Endothelial cell (in vitro differentiated cells): ENCODE measurements at places on chromosomes 7 and 10. TPM values are rescaled to one million over a fixed set of nuclear protein-coding genes. Genes with fewer than 3 reads are reported as not detected.
A peak's percentile ranks its signal among the peaks of the same experiment; 100 is the strongest.

DNA sequence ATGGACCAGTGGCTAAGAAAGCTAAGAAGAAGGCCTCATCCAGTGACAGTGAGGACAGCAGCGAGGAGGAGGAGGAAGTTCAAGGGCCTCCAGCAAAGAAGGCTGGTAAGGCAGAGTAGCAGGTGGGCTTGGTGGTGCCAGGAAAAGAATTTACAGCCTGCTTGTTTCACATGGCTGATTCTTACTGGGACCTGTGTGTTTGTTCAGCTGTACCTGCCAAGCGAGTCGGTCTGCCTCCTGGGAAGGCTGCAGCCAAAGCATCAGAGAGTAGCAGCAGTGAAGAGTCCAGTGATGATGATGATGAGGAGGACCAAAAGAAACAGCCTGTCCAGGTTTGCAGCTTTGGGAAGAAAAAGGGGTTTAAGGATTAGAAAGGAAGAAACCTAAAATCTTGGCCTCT lies 5.0 kb downstream of the NOLC1 start:
- no peak for DNase-seq

GRCh38 chr7:137480824-137481365 lies 137.4 kb upstream of the PTN start:
- DNase-seq, result no peak

- DNase-seq, result no peak
Observed at GRCh38 chr10:44439239-44439957, 54.5 kb upstream of the CXCL12 start.

- no peak for DNase-seq
Observed at GRCh38 chr10:103870516-103870915, 15.1 kb upstream of the SH3PXD2A start.

FAM200A gene
- 6.8 TPM for total RNA-seq

GRCh38 chr10:5945561-5946418 lies 31.6 kb downstream of the IL15RA start:
- peak; percentile 52 for DNase-seq

GRCh38 chr10:120657371-120657770 lies 193.8 kb upstream of the WDR11 start:
- DNase-seq, result no peak

JCAD gene
- total RNA-seq, result 234 TPM

- no peak for DNase-seq
Observed at GRCh38 chr10:98351831-98352402, 63.1 kb downstream of the PYROXD2 start.

C7orf33 gene
- not detected for total RNA-seq

NYAP1 gene
- 2.2 TPM for total RNA-seq

LLCFC1 gene
- not detected for total RNA-seq

- DNase-seq, result no peak
Observed at GRCh38 chr10:111974325-111974724, 209.2 kb downstream of the GPAM start.

- DNase-seq, result no peak
Observed at GRCh38 chr10:110446277-110446676, 51.4 kb upstream of the DUSP5 start.

LRWD1 gene
- 30.3 TPM for total RNA-seq

DNA sequence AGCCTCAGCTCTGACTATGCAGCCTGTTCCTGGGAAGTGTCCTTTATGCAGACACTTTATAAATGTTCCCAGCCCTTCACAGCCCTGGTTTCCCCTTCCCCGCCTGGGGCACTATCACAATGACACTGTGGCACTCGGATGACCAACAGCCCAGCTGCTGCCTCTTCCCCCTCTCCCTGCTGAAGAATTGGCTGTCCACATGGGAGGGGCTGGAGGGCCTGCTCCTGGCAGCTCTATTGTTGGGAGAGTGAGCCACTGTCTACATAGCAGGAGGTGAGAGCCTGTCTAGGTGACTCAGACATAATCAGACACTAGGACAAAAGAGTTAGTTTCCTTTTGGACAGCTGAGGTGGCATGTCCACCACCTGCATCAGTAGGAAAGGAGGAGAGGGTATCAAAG lies 437.5 kb downstream of the PLXNA4 start:
- DNase-seq, result no peak

GRCh38 chr7:84337429-84337828 lies 142.8 kb upstream of the SEMA3A start:
- no peak for DNase-seq

DNAH11 gene
- 0.18 TPM for total RNA-seq

GRCh38 chr7:155963771-155964195 lies 151.5 kb upstream of the SHH start:
- DNase-seq, result no peak

DNA sequence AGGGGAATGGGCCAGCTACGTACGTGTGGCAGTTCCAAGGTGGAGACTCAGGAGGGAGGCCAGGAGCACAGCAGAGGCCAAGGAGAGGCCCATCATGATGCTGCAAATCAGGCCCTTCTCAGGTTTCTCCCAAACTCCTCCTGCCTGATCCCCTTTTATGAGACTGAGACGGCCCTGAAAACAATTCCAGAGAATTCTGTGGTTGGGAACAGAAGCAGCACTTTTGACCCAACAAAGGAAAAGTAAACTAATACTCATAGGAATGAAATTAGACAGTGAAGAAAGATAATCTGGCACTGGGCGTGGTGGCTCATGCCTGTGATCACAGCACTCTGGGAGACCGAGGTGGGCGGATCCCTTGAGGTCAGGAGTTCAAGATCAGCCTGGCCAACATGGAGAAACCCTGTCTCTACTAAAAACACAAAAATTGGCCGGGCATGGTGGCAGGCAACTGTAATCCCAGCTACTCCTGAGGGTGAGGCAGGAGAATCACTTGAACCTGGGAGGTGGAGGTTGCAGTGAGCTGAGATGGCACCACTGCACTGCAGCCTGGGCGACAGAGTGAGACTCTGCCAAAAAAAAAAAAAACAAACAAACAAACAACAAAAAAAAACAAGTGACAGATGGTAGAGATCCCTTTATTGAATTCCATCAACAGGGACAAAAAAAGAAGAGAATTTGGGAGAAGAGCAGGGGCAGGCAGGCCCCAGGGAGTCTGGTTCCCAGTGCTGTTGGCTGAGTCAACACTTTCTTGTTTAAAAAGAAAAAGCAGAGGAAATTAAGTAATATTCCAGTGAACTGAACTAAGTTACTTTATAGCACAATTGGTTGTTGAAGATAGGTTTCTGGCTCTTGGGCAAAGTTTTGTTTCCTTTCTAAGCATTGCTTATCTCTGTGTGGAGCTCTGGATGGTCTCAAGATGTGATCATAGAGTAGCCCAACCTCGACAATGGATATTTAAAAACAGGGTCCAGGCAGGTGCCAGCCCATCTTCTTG lies at the start of gene CCL26:
Gene CCL26, minus strand, starts transcription at position 131 of the 997 bp plus-strand sequence. Its CDS starts 35 bp downstream, at position 96.
- no peak for DNase-seq

APBB1IP gene
- not detected for total RNA-seq

AKR1D1 gene
- not detected for total RNA-seq

MYL7 gene
- 0.82 TPM for total RNA-seq

PGAM2 gene
- total RNA-seq, result not detected

CTTNBP2 gene
- 24.4 TPM for total RNA-seq

DNA sequence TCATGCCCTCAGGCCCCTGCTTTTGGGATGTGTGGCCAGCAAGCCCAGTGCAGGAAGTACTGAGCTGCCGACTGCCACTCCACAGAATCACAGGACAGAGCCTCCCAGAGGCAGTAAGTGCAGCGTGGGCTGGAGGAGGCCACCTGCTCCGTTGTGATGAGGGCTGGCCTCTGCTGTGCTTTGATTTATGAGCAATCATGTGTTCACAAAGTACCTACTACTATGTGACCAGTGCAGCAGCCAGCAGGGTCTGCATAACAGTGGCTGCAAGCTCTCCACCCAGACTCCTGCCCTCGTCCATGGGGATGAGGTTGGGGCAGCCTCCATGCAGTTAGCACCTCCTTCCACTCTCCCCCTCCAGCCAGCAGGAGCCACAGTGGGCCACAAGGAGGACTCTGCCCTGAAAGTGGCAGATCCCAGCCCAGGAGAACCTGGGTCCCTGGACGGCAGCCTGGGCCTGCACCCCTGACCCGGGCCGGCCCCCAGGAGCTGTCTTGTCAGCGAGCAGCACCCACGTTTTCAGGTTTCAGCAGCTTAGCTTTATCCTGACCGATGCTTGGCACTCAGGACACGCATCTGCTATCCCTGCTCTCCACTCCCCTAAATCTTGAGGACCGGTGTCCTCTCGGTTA lies 37.7 kb upstream of the INSIG1 start:
- DNase-seq, result no peak

TMEM229A gene
- total RNA-seq, result 0.26 TPM

MSMB gene
- total RNA-seq, result not detected

NKX2-3 gene
- total RNA-seq, result 0.82 TPM

DNA sequence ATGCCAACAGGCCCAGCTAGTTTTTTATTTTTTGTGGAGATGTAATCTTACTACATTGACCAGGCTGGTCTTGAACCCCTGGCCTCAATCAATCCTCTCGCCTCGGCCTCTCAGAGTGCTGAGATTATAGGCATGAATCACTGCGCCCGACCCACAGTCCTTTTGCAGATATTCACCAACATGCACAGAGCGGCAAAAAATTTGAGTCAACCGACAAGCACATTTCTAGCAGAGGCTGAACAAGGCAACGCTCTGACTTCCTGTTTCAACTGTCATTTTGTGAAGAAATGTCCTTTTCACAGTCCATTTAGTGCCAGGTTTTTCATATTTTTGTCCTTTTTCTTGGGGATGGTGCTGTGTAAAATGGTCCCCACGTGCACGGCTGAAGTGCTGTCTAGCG lies 71.1 kb upstream of the KAT6B start:
- no peak for DNase-seq

LRIT1 gene
- total RNA-seq, result not detected

PDE6C gene
- total RNA-seq, result not detected

TMEM176B gene
- total RNA-seq, result 1.4 TPM
